A549 treated with CORT108297 at 1 μM for 4 hours (cell line): ENCODE measurements at places on chromosomes 2 and 18. TPM values are rescaled to one million over a fixed set of nuclear protein-coding genes. Genes with fewer than 3 reads are reported as not detected.

CMPK2 gene
- total RNA-seq, result 0.87 to 1.2 TPM (median 1.1 TPM) in 5 replicates

BMP10 gene
- total RNA-seq, result not detected in 5 replicates

PRSS56 gene
- total RNA-seq, result 0.07 to 0.22 TPM (median 0.15 TPM) in 5 replicates

GAD1 gene
- 0.53 to 0.67 TPM (median 0.61 TPM) in 5 replicates for total RNA-seq

SOWAHC gene
- 12.6 to 15.6 TPM (median 14.1 TPM) in 5 replicates for total RNA-seq

OBSL1 gene
- 20.1 to 26.9 TPM (median 22.8 TPM) in 5 replicates for total RNA-seq

ERICH2 gene
- total RNA-seq, result not detected in 5 replicates
